ENCODE measurements at places on chromosomes 11 and 22. TPM values are rescaled to one million over a fixed set of nuclear protein-coding genes. Genes with fewer than 3 reads are reported as not detected.

DNA sequence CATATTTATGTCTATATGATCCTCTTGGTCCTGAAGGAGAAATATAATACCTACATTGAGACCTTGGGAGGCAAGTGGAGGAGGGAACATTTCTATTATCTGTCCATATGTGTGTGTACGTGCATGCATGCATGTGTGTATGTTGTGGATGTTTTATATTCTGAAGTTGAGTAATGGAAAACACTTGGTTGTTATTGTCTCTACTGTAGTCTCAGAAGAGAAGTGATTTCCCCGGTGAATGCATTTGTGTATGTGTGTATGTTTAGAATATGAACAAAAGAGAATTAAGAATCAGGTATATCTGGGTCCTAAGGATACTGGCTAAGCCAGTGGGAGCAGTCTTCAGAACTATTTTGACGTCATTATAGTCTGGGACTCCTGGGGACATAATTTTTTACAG, at the start of gene OR52N1:
TSS of gene OR52N1 (minus strand) at position 101 of the 400 bp plus-strand sequence. CDS start 2,449 bp downstream, outside the sequence.
- DNase-seq: no peak
- no peaks in the 10 kb centered on the region for H3K27me3 ChIP-seq
- H3K4me1 ChIP-seq: no peaks in the 10 kb centered on the region
- H3K27ac ChIP-seq: no peak within 1 kb of the TSS
- no peaks in the 10 kb centered on the region for H3K36me3 ChIP-seq

The INPP5J gene
- total RNA-seq: 3.5 TPM

The SMIM35 gene
- 0.10 TPM for total RNA-seq

DNA sequence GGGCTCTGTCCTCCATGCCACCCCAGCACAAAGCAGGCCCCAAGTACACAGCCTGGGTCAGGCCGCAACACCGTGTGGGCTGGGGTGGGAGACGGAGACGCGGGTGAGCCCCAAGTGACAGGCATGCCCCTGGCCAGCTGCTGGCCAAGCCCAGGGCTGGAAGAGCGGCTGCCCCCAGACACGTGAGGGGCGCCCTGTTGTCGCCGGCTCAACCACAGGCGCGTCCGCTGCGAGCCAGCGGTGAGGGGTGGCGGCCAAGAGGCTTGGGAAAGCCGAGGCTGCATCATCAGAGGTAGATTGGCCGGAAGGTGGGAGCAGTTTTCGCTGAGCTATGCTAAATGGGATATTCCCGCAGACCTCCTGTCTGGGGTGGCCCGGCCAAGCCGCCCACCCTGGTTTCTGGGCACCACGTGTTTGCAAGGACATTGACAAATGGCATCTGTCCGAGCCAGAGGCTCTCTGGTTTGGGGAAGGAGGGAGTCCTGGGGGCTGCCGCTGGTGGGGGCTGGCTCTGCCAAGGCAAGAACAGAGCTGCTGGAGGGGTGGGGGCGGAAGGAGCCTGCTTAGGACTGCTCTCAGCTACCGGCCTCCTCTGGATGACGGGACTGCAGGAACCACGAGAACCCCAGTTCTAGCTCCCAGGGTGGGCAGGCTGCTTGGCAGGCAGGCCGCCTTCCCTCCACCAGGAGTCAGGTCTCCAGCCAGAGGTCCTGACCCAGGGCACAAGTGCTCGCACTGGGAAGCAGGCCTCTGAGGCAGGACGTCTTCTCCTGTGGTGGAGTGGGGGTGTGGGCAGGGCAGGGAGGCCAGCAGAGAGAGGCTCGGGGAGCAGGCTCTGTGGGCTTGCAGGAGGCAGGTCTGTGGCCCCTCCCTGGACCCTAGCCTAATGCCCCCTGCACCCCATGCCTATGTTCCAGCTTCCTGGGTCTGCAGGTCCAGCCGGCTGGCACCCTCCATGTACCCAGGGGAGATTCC, 552 bp downstream of the PRR33 start:
- H3K4me1 ChIP-seq: no peaks in the 10 kb centered on the region
- no peaks in the 10 kb centered on the region for H3K27me3 ChIP-seq
- H3K4me3 ChIP-seq: no peak overlapping the region
- no peak overlapping the region for H3K27ac ChIP-seq

The MOGAT2 gene
- not detected for total RNA-seq

DNA sequence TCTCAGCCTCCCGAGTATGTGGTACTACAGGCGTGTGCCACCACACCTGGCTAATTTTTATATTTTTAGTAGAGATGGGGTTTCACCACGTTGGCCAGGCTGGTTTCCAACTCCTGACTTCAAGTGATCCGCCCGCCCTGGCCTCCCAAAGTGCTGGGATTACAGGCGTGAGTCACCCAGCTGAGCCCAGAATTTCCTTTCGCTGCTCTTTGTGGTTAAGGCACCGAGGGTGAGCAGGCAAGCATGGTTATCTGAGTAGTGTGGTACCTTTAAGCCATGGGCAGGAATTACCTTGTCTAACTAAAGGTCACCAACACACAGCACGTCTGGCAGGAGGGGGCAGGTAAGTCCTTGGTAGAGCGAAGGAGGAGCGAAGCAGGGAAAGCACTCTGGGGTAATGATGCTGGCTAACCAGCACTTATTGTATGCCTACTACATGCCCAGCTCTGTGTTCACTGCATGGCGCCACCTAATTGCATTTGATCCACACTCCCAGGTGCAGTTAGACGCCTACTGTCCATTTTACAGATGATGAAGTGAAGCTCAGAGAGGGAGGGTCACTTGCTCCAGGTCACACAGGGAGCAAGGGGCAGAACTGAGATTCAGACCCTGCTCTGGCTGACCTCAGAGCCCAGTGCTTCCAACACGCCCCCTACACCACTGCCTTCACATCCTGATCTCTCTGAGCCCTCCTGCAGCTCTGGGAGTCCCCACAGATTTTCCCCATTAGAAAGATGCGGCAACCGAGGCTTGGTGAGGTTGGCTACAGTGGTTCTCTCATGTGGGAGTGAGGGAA, 45.7 kb downstream of the TRIOBP start:
- H3K4me3 ChIP-seq: no peak overlapping the region
- no peaks in the 10 kb centered on the region for H3K27me3 ChIP-seq
- H3K36me3 ChIP-seq: peaks cover 15% of the 10 kb centered on the region
- H3K4me1 ChIP-seq: peaks cover 43% of the 10 kb centered on the region
- H3K27ac ChIP-seq: no peak overlapping the region

DNA sequence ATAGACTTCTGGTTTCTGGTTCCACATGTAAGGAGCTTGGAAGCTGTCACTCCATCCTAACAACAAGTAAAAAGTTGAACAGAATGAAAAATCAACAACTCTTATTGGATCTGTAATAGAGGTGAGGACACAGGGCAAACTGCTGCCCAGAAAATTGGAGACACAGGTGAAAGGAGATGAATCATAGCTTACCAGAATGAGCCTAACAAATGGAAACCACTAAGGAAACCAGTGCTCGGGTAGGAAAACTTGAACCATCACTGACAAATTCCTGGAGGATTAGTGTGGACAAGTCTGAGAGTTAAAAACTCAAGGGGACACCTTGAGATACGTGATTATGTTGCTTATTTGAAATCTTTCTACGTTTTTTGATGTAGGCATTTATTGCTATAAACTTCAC, 52.1 kb downstream of the GDPD4 start:
- no peaks in the 10 kb centered on the region for H3K4me1 ChIP-seq
- H3K4me3 ChIP-seq: no peak overlapping the region
- no peak for DNase-seq

DNA sequence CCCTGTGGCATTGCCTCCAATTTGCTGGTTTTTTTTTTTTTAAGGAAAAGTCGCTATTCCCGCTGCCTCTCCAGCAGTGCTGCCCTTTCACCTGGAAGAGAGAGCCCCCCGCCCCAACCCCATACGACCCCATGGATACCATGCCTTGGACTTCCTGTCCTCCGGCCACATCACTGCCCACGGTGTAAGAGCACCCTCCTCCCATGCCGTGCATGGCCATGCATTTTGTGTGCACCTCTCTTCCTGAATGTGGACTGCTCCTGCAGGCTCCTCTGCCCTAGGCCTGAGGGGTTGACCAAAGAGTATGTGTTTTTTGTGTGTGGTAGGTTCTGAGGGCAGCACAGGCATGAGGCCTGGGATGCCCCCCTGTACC, 65.6 kb upstream of the SPON1 start:
- no peak overlapping the region for H3K27ac ChIP-seq
- no peaks in the 10 kb centered on the region for H3K36me3 ChIP-seq
- H3K4me3 ChIP-seq: no peak overlapping the region

The PLAAT2 gene
- not detected for total RNA-seq

Data from spinal cord (tissue), 10 donors.